ENCODE measurements at places on chromosomes 6 and 20.

- no peak for DNase-seq
These were observed 90.6 kb downstream of the ERMARD start for GRCh38 chr6:169841907-169842606.

- no peak for DNase-seq
These were observed 61.4 kb downstream of the CPNE5 start for GRCh38 chr6:36777801-36778200.

- no peak for DNase-seq
These were observed 630 bp downstream of the LIME1 start for GRCh38 chr20:63736893-63737694.

DNA sequence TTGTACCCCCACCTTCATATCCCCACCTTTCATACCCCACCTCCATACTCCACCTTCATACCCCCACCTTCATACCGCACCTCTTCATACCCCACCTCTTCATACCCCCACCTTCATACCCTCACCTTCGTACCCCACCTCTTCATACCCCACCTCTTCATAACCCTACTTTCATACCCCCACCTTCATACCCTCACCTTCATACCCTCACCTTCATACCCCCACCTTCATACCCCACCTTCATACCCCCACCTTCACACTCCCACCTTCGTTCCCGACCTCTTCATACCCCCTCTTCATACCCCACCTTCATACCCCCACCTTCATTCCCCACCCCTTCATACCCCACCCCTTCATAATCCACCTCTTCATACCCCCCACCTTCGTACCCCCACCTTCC is 92.9 kb upstream of the NAA20 start:
- DNase-seq = no peak

- DNase-seq = no peak
These were observed 35.2 kb upstream of the CDH22 start for GRCh38 chr20:46343348-46343974.

- no peak for DNase-seq
These were observed 247.8 kb upstream of the CHD6 start for GRCh38 chr20:41865938-41866337.

- DNase-seq = no peak
These were observed 40.8 kb downstream of the RNF217 start for GRCh38 chr6:125003070-125003469.

- DNase-seq = no peak
These were observed 1.6 kb downstream of the TFAP2C start for GRCh38 chr20:56630506-56631317.

DNA sequence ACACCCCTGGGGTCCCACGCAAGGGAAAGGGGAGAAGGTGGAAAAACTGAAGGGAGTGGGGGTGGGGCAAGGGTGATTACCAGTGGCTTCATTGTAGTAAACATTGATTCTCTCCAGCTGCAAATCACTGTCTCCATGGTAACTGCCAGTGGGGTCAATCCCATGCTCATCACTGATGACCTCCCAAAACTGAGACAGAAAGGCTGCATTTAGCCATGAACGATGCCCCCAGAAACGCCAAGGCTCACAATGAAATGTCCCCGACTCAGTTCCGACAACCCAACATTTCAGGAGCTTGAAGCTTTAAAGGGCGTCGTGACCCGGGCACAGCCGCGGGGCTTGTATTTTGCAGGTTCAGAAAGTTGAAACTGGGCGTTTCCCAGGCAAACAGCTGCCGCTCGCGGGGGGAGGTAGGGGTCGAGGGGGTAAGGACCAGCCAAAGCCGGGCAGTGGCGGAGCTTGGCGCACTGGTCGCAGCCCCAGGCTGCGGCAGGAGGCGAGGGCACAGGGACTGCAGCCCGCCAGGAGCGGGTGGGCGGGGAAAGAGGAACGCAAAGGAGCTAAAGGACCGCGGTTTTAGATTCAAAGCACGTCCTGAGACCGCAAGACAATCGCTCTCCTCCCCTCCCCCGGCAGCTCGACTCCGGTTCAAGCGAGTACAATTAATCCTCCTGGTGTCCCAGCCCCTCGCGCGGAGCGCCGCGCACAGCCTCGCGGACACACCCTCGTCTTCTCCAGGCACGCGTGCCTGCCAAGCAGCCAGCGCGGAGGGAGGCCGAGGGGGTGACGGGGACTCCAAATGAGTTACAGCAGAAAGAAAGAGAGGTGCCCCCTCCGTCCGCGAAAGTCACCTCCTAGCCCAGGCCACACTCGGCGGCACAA is 731 bp downstream of the TUBB2B start:
- DNase-seq = no peak

DNA sequence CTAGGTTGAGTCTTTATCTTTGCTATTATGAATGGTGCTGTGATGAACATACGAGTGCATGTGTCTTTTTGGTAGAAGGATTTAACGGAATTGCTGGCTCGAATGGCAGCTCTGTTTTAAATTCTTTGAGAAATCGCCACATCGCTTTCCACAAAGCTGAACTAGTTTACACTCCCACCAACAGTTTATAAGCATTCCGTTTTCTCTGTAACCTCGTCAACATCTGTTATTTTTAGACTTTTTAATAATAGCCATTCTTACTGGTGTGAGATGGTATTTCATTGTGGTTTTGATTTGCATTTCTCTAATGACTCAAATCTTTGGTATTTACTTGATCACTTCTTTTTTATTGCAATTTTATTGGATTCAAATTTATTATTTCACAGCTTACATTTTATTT is 117.4 kb upstream of the HDGFL1 start:
- no peak for DNase-seq

- no peak for DNase-seq
These were observed 518.5 kb downstream of the TENT5A start for GRCh38 chr6:81233990-81234389.

GRCh38 chr6:30019819-30020218 is 41.2 kb upstream of the POLR1H start:
- DNase-seq = no peak

DNA sequence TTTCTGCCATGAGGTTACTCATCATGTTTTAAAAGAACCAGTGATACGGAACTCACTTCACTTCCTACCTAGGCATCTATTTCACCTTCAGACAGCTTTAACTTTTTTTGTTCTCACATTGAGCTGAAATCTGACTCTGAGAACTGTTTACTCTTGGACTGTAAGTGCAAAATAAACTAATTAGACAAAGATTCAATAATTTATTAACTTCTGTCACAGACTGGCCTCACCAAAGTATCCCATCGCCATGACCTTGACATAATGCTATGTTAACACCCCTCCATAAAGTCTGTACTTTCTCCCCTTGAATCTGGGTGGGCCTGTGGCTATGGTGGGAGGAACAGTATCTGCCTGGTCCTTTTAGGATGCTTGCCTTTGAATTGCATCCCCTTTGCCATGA is 448.1 kb downstream of the CBLN4 start:
- no peak for DNase-seq

DNA sequence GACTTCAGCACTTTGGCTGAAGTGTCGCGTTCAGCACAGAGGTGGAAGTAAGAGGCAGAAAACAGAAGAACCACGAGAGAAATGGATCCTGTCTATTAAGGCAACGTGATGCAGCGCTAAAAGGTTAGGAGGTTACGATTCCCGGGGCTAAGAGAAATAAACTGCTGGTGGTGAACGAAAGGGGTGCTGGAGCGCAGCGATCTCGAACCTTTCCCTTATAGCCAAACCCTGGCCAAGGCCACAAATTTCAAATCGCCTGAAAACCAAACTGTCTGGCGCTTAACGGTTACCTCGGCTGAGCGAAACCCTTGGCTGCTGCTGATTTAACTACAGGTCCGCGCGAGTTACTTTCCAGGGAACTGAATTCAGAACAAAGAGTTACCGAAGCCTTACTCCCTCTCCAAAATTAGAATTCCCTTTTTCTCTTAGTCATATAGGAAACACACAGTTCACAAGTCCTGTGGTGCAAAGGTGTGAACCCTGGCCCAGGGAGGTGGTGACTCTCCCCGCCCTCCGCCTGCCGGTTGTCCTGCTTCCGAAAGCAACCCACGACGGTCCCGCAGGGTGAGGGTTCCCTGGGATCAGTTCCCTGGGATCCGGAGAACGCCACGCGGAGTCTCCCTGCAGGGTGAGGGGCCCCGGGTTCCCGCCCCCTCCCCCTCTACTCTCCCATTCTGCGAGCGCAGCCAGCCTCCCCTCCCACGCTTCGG is 1.3 kb upstream of the SLC35D3 start:
- no peak for DNase-seq

DNA sequence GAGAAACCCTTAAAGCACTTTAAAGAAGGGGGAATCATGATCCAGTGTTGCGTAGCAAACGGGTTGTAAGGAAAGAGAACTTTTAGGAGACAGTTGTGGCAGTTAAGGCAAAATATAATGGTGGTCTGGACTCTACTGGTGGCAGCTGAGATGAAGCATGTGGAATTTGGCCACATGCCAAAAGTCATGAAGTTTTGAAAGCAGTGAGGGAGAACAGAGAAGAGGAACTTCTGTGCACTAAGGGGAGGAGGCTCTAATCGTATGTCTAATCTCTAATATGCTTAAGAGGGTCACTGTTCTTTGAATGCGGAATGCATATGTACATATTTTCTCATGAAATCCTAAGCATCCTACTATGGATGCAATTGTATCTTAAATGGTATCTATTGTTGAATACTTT is 91.5 kb downstream of the RIMS1 start:
- DNase-seq = no peak

DNA sequence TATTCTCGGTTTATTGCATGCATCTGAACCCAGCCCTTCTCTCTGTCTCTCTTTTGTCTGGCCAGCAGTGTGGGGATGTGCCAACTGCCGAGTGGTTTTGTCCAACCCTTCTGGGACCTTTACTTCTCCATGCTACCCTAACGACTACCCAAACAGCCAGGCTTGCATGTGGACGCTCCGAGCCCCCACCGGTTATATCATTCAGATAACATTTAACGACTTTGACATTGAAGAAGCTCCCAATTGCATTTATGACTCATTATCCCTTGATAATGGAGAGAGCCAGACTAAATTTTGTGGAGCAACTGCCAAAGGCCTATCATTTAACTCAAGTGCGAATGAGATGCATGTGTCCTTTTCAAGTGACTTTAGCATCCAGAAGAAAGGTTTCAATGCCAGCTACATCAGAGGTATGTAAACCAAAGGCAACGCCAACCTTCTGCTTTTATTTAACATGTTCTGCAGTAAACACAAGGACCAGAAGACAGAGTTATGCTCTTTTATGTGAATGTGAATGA is 65.8 kb downstream of the ADGRG6 start:
- DNase-seq = no peak

DNA sequence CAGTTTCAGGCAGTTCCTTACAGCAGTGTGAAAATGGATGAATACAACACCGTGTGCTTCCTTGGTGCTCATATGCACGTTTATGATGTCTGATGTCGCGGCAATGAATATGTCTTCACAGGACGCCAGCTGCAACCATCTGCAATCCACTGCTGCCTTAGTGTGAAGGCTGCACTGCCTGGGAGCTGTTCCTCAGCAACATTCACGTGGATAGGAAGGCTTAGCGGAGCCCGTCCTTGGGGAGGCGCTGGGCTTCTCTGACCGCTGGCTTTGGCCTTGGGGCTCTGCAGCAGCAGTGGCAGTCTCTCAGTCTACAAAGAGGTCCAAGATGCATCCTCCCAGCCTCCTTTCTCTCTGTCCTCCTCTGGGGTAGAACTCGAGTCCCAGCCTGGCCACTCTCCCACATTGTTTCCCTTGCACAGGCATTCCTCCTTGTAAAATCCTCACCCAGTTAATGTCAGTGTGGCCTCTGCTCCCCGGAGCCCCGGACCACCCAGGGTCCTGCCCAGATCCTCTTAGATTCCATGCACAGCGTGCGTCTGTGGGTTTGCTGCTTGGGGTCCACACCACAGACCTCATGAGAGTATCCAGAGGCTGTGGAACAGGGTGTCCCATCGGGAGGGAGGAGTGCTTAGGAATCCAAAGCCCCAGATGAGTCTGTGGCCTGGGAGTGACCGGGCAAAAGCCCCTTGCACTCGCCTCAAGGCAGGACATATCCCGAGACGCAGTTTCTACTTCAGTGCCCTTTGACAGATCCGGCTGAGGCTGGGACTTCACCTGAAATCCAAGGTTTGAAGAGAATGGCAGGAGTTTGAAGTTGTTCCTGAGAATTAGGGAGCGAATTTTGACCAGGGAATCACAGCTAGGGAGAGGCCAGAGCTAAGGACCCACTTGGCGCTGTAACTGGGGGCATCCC is 181.3 kb downstream of the THBS2 start:
- DNase-seq = no peak

- DNase-seq = no peak
These were observed 116.6 kb downstream of the MRPL14 start for GRCh38 chr6:44010411-44011349.

Data from stimulated activated CD8-positive, alpha-beta memory T cell treated with anti-CD3 and anti-CD28 coated beads, Interleukin-7, amount 100 ng/mL, for 48 hours (primary cell).